ENCODE measurements at places on chromosomes 13 and 19. TPM values are rescaled to one million over a fixed set of nuclear protein-coding genes. Genes with fewer than 3 reads are reported as not detected.

GRCh38 chr19:17296273-17296672 is 7.0 kb downstream of the ABHD8 start:
- H3K4me3 ChIP-seq = no peak overlapping the region
- peak overlapping the region; percentile 5 for H3K27ac ChIP-seq
- DNase-seq = peak; percentile 47

GRCh38 chr19:29815231-29815630 is 3.4 kb downstream of the CCNE1 start:
- no peaks in the 10 kb centered on the region for H3K27me3 ChIP-seq
- no peak overlapping the region for H3K4me3 ChIP-seq
- H3K4me1 ChIP-seq = peaks cover 19% of the 10 kb centered on the region
- H3K36me3 ChIP-seq = peaks cover 32% of the 10 kb centered on the region
- no peak overlapping the region for H3K27ac ChIP-seq
- DNase-seq = no peak

DNA sequence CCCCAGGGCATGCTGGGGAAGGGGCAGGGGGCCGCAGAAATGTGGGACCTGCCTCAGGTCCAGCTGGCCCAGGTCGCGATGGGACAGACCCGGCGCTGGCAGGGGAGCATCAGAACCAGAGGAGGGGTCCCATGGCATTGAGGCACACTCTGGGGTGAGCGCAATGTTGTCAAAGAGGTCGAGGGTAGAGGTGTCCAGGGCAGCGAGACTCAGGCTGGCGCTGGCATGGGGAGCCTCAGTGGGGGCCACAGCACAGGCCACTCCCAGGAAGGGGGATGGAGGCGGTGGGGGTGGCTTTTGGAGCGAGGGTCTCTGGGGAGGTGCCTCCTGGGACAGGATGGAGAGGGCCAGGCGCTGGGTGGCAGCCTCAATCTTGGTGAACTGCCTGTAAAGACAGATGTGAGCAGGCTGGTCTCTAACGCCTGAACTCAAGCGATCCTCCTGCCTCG is 944 bp downstream of the C19orf85 start:
- peaks cover 21% of the 10 kb centered on the region for H3K4me1 ChIP-seq
- no peaks in the 10 kb centered on the region for H3K27me3 ChIP-seq
- H3K27ac ChIP-seq = no peak overlapping the region
- no peak for DNase-seq

- no peak overlapping the region for H3K27ac ChIP-seq
- no peaks in the 10 kb centered on the region for H3K36me3 ChIP-seq
- H3K4me3 ChIP-seq = no peak overlapping the region
- peak; percentile 15 for DNase-seq
Observed at GRCh38 chr13:32164622-32165268, 133.2 kb downstream of the FRY start.

- no peak overlapping the region for H3K4me3 ChIP-seq
- H3K27me3 ChIP-seq = no peaks in the 10 kb centered on the region
- no peak for DNase-seq
- H3K4me1 ChIP-seq = no peaks in the 10 kb centered on the region
- H3K27ac ChIP-seq = no peak overlapping the region
Observed at GRCh38 chr13:45456196-45456972, 8.4 kb upstream of the COG3 start.

The CACNG6 gene
- total RNA-seq = not detected

The C19orf38 gene
- 1.2 TPM for total RNA-seq

The SIGLEC10 gene
- total RNA-seq = not detected
